Naive thymus-derived CD4-positive, alpha-beta T cell (primary cell): ENCODE measurements at places on chromosomes 5 and 9. TPM values are rescaled to one million over a fixed set of nuclear protein-coding genes. Genes with fewer than 3 reads are reported as not detected.

DNA sequence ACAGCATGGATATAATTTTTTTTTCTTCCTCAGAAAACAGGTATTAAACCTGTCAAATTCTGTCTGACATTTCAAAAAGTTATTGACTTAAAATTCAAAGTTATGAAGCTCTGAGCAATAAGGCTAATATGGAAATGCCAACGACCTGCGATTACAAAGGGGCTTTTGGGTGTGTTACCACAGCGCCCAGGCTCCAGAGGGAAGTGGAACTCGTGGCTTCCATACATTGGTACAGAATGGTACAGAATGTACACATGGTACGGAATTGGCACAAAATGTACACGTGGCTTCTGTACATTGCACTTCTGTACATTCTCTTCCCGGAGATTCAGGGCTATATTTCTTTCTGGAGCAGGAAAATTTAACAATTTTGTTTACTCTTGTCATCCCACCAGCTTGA is 225.1 kb upstream of the TBCA start:
- no peak for DNase-seq

GRCh38 chr5:57338068-57338867 is 144.3 kb downstream of the ACTBL2 start:
- DNase-seq: no peak

The TEK gene
- polyA plus RNA-seq: not detected

- DNase-seq: no peak
These were observed 2295.1 kb upstream of the WWC1 start for GRCh38 chr5:165996201-165996875.

The ECM2 gene
- polyA plus RNA-seq: not detected

DNA sequence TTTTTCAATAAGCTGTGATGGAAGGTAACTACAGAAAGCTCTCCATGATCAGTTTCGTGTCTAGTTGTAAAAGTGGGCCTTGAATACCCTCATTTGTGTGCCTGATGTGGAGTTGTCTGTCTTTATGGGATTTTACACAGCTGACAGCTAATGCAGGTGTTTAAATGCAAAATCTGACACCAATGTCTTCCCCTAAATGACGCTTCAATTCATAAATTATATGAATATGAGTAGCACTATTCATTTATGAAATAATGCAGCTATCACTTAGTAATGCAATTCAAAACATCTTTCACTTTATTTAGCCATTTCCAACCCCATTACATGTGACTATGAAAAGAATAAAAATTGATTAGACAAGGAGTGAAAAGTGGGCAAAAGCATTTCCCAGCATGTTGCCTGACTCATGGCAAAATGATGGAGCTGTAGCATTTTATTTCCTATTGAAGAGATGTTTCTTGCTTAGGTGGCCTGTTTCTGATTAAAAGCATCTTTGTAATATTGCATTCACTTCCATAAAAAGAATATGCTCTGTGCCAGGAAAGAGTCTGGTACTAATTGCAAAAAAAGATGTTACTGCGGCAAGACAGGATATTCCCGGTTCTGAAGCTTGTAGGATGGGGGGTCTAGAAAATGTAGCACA is 116.7 kb upstream of the HAPLN1 start:
- no peak for DNase-seq

- no peak for DNase-seq
These were observed 7.0 kb downstream of the PDCL start for GRCh38 chr9:122821278-122821943.

GRCh38 chr5:58925627-58926540 is 343.0 kb downstream of the RAB3C start:
- DNase-seq: no peak

DNA sequence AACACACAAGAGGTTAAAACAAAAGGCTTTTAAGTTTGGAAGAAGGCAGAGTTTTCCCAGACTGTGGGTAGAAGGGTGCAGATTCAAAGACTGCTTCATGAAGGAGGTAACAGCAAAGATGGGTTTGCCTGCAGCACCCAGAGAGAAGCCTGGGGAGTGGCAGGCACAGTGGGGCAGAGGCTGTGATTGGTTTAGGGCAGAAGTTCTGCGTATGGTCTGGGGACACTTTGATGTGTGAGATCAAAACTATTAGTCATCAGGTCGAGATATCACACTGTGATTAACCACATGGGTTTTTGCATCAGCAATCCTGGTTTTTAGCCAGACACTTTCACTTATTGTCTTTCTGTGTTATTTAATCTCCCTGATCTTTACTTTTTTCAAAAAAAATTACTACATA is 188.8 kb upstream of the GLRA1 start:
- no peak for DNase-seq

- no peak for DNase-seq
These were observed 63.2 kb upstream of the FSTL4 start for GRCh38 chr5:133675376-133676154.

- DNase-seq: no peak
These were observed 92.7 kb downstream of the NRG2 start for GRCh38 chr5:139950436-139950835.

DNA sequence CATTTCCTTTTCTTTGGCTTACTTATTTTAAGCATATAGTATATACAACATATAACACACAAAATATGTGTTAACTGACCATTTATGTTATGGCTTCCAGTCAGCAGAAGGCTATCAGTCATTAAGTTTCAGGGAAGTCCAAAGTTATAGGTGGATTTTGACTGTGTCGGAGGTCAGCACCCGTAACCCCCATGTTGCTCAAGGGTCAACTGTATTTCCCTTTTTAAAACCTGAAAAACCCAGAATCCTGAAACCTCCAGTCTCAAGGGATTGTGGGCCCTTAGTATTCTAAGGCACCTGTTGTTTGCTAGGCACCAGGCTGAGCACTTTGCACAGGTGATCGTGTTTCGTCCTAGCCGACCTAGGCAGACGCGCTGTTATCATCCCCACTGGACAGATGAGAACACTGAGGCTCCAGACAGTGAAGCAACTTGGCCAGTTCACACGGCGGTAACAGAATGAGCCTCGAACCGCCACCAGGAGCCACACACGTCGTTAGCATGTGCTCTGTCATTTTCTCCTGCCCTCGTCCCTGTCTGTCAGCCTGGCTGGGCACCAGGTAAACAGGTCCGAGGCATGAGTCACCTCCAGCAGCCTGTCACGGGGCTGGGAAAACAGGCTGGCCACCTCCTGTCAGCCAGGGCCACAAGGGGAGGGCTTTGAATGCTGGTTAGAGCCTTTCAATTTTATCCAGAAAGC is 39.9 kb downstream of the DUSP1 start:
- DNase-seq: no peak

DNA sequence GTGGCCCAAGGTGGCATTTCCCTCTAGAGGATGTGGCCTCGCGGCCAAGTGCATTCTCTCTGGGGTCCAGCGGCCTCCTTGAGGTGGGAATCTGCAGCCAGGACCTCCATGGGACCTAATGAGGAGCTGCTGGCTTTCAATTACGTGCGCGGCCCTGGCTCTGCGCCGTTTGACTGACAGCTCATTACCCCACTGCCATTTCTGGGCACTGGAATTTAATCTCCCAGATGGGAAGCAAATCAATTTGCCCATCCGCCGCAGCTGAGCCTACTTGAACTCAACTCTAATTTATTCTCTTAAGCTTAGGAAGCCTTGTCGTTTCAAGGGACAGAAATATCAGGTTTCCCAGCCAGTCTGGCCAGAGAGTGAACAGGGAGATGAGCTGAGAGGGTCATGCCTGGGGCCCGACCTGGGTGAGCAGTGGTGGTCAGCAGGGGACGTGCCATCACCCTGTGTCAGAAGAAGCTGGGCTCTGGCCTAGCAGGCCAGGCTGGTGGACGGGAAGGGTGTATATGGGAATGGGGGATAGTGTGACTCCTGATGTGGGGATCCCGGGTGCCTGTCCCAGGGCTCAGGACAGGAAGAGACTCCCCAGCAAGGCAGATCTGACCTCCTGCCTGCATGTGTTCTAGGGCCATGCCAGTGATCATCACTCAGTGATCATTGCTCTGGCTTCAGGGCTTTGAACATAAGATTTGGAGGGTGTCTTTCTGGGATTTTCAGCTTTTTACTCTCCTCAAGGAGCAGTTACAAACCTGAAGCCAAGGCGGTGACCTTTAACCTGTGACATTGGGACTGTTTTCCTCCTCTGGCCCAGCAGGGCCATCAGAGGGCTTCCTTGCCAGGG is 69.7 kb downstream of the MACROH2A1 start:
- no peak for DNase-seq
